ENCODE measurements at places on chromosomes 7 and 10.
A peak's percentile ranks its signal among the peaks of the same experiment; 100 is the strongest.

- H3K27me3 ChIP-seq, result no peaks in the 10 kb centered on the region
- H3K36me3 ChIP-seq, result no peaks in the 10 kb centered on the region
- H3K4me3 ChIP-seq, result no peak overlapping the region
These were observed 188.9 kb downstream of the BICC1 start for GRCh38 chr10:58701405-58702135.

- DNase-seq, result peak; percentile 89
- no peaks in the 10 kb centered on the region for H3K36me3 ChIP-seq
- no peaks in the 10 kb centered on the region for H3K27me3 ChIP-seq
- no peak overlapping the region for H3K4me3 ChIP-seq
- peaks cover 32% of the 10 kb centered on the region for H3K4me1 ChIP-seq
- peak overlapping the region; percentile 66 for H3K27ac ChIP-seq
These were observed 604.8 kb upstream of the IGFBP3 start for GRCh38 chr7:46525876-46526275.

GRCh38 chr7:80028717-80029116 is 105.9 kb upstream of the GNAI1 start:
- H3K36me3 ChIP-seq, result no peaks in the 10 kb centered on the region
- H3K4me3 ChIP-seq, result no peak overlapping the region

- no peaks in the 10 kb centered on the region for H3K36me3 ChIP-seq
- no peaks in the 10 kb centered on the region for H3K27me3 ChIP-seq
- H3K4me1 ChIP-seq, result no peaks in the 10 kb centered on the region
- DNase-seq, result no peak
- no peak overlapping the region for H3K27ac ChIP-seq
These were observed 43.5 kb upstream of the HSPA12A start for GRCh38 chr10:116785867-116786266.

- H3K36me3 ChIP-seq, result peaks cover 15% of the 10 kb centered on the region
- H3K27ac ChIP-seq, result peak within 1 kb of the TSS; percentile 69
- H3K4me3 ChIP-seq, result peak within 1 kb of the TSS; percentile 99
- peak; percentile 88 for DNase-seq
- H3K4me1 ChIP-seq, result peaks cover 35% of the 10 kb centered on the region
These were observed at the start of gene NMT2 for GRCh38 chr10:15168291-15168785. NMT2 (minus strand) TSS chr10:15168693; CDS start chr10:15168612, 81 bp downstream.

DNA sequence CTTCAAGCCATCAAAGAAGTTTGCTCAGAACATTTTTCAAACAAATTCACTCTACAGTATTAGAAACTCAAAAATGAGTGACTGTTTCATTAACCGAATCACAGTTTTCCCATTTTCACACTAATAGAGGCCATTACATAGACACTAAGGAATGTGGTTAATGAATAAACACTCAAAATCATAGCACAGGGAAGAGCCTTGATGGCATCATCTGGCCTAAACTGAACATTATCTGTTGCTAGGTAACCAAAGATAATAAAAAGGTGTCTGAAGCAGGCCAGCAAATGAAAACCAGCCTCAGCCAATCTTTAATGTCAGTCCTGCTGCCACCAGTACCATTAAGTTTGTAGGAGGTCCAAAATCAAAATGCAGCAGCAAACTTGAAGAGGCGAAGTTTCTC is 492.4 kb upstream of the STEAP1 start:
- peaks cover 5% of the 10 kb centered on the region for H3K36me3 ChIP-seq
- no peaks in the 10 kb centered on the region for H3K27me3 ChIP-seq
- no peaks in the 10 kb centered on the region for H3K4me1 ChIP-seq
- no peak for DNase-seq

- peaks cover 11% of the 10 kb centered on the region for H3K4me1 ChIP-seq
- DNase-seq, result no peak
- H3K27ac ChIP-seq, result no peak overlapping the region
- H3K4me3 ChIP-seq, result no peak overlapping the region
These were observed 228.4 kb downstream of the DNAJB6 start for GRCh38 chr7:157565201-157565626.
